ENCODE measurements at places on chromosomes 3 and 15.

DNA sequence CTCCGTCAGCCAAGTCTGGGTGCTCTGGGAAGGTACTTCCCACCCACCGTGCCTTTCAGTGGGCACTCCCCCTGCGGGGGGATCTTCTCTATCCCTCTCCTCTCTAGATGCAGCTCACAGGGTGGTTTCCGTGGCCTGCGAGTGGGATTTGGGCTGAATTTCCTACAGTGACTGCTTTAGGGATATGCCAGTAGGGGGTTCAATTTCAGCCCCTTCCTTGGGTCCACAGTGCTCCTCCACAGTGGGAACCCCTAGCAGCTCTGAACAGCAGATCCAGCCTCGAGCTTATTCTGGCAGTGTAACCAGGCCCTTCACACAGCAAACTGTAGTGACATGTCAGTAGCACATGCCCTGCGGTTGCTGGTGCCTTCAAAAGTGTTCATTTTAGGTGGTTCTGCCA is 155.7 kb downstream of the CHDH start:
- DNase-seq, result no peak

- no peak for DNase-seq
These were observed 11.2 kb downstream of the CCNB2 start for GRCh38 chr15:59116141-59116540.

DNA sequence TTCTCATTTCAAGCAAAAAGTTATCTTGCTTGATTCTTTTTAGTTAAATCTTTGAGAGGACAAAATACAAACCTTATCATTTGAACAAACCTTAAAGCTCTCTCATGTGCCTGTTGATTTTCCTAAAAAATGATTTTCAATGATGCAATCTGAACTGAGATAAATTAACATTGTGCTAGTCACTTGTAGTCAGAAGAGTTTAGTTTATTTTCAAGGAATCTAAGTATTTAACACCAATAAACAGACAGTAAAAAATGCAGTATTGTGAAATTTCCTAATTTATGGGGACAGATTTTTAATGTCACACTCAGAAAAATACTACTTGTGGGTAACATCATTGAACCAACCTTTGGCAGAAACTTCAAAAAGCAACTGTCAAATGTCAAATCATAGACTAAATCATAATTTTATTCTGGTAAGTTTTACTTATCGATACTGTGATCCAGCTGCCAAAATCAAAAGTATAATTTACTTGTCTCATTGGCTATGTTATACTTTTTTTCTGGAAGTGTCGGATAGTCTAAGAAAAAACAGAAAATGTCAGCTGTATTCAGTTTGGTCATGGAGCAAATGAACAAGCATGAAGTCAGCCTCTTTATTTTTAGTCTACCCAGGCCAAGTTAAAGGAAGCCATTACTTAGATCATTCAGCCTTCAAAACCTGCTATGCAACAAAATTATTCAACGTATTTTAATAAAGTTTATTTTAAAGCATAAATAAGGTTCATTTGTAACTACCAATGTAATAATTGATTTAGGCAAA is 52.4 kb upstream of the FNDC3B start:
- DNase-seq, result no peak

- DNase-seq, result peak; percentile 63
These were observed 676 bp downstream of the TCF12 start for GRCh38 chr15:56919031-56919608.

DNA sequence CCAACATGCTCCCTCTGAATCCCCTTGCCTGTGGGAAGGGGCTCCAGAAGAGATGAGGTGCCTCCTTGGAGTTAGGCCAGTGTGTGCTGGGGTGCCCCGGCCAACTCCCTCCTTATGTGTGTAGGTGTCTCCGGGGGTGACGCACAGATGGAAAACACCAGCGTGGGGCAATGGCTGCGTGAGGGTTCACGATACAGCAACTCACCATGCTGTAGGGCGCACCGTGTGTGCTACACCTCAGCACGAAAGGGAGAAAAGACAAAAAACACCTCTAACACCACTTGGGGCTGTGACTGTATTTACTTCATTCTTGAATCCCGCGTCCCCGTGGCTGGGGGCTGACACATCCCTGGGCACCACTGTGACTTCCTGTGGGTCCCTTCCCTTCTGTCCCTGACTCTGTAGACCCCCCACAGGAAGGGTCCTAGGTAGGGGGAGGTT is 1.6 kb upstream of the CALML4 start:
- DNase-seq, result no peak

GRCh38 chr3:158470944-158471638 is 99.9 kb upstream of the MLF1 start:
- no peak for DNase-seq

DNA sequence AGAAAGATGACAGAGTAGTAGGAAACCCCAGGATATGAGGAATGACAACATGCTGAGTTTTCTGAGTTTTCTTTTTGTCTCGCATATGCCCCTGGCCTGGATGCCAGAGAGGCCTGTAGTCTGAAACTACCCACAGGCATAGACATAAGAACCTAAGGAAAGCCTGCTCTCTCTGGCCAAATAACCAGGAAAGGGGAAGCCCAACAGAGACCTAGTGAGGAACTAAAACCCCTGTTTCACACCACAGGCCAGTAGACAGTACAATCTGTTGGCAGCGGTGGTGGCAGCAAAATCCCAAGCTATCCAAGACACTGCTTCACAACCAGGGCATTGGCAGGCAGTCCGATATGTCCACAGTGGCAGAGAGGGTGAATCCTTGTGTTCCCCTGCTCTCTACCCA is 55.0 kb upstream of the DCP1A start:
- DNase-seq, result no peak

DNA sequence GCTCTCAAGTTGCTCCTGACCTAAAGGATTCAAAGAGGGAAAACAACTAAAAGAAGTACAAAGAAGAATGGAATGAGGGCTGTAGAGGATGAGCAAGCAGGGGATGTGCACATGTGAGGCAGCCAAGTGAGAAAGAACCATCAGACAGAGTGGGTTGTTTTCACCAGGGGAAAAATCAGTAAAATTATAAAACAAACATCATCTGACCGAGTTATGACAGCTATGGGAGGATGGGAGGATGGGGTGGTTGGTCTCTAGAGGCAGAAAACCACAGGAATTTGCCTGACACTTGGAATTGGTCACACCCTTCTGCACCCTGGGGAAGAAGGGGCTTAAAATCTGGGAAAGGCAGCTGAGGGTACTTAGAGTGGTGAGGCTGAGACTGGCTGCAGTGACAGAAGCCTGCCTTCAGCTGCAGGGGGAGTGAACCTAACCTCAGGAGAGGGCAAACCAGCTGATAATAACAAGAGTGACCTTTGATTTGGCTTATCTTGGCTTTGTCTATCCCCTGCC is 10.1 kb downstream of the ARHGAP31 start:
- DNase-seq, result no peak

DNA sequence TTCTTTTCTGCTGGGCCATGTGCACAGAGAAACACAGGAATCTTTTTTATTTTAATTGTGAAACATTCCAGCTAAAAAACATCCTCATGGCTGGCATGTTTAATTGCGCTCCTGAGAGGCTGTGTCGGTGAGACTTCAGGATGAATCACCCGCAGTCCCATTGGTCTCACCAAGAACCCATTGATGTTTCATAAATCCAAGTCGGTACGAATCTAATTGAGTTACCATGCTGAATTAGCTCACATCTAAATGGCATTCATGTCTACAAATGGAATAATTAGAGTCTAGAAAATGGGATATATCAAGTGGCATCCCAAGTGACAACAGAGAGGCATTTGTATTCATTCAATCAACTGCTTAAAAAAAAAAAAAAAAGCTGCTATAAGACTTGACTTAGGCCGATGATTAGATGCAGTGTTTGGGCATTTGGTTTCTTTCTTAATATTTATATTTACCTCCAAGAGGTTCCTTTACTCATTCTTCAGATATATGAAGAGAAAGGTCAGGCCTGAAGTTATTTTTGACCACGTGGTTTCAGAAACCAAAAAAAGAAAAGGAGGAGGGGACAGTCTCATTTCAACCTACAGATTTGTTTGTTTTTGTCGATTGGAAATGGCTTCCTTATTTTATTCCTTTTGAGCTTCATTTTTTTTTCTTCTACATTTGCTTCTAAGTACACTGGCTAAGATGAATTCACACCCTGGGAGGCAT is 79.1 kb upstream of the FOXB1 start:
- DNase-seq, result no peak

DNA sequence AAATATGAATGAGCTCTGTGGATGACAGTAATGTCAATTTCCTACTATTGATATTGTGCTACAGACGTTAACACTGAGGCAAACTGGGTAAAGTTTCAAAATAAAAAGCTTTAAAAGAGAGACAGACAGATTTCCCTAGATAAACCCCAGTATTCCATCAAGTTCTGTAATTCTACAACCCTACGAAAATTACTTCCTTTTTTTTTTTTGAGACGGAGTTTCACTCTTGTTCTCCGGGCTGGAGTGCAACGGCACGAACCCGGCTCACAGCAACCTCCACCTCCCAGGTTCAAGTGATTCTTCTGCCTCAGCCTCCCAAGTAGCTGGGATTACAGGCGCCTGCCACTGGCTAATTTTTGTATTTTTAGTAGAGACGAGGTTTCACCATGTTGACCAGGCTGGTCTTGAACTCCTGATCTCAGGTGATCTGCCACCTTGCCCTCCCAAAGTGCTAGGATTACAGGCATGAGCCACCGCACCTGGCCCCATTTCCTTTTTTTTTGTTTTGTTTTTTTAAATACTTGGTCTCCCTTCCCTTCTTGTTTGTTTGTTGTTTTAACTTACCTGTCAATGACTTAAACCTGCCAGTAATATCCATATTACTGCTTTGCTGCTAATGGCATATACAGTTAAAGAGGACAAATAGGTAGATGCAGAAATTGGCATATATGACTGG is 57.2 kb downstream of the CBLB start:
- no peak for DNase-seq

DNA sequence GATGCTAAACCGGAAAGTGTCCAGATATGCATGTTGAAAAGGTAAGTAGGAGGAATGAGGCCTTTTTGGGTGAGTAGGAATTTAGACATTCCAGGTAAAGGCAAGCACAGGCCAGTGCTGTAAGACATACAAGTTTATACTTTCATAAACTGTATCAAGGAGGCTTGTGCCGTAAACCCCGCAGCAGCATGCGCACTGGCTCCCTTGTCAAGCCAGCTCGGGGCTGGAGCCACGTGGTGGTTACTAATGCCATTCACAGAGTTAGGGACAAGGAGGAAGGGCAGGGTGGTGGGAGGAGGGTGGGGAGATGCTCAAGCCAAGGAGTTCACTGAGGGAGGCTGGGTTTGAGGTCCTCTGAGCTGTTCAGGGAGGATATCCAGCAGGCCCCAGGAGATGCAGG is 35.8 kb downstream of the PLD1 start:
- no peak for DNase-seq

DNA sequence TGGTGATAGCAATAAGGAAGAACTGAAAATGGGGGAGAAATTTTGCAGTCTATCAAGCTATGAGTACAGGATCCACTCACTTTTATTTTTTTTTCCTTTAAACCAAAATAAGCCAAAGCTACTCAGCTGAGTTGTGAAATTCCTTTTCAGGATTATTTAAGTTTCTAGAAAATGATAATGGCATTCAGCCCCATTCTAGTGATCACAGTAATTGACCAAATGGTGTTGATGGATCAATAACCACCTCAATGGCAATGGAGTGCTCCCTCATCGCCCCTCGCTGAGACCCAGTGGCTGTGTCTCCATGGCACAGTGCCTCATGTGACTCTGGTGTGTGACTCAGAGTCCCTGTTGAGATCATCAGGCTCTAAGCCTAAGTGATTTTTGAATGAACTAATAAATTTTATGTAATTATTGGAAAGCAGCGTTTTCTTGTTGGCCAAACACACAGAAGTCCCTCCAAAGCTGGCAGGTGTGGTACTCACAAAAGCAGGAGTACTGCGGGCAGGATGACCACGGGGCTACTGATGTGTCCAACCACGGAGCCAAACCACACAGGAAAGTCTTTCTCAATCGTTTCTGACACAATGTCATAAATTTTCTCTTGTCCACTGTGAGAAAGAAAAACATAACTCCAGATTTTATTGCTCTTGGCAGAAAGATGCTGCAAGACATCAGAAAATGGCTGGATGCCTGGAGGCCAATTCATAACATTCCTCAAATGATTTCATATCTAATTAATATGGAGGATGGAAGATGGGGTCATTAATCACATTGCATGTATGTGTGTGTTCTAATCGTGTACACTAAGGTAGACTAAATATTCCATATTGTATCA is 14.4 kb upstream of the STARD5 start:
- no peak for DNase-seq

GRCh38 chr3:48692551-48692950 is 6.8 kb upstream of the NCKIPSD start:
- DNase-seq, result no peak

GRCh38 chr15:36497901-36498300 is 81.5 kb upstream of the CDIN1 start:
- DNase-seq, result no peak

DNA sequence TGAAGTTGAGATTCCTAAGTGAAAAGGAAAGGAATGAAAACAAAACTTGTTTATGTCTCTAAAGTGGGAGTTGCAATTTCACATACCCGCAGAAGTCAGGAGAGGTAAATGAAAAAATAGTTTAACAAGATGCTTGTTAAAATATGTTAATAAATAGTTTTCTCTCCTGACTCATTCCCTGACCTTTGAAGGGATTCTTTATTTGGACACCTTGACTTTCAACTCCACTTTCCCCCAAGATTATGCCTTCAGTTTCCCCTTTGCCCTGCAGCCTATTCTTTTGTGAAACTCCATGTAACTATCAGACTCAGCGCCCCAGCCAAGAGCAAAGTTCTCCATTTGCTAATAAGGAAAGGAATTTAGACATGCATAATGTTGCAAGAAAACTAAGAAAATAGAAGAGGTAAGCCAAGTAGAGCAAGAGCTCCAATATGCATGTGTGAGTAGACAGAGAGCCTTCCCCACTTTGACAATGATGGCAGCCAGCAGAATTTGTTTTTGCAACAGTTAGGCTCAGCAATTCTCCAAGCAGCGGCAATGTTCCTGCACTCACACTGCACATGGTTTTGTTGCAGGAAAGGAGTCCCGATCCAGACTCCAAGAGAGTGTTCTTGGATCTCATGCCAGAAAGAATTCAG is 61.2 kb downstream of the CD200 start:
- DNase-seq, result no peak

DNA sequence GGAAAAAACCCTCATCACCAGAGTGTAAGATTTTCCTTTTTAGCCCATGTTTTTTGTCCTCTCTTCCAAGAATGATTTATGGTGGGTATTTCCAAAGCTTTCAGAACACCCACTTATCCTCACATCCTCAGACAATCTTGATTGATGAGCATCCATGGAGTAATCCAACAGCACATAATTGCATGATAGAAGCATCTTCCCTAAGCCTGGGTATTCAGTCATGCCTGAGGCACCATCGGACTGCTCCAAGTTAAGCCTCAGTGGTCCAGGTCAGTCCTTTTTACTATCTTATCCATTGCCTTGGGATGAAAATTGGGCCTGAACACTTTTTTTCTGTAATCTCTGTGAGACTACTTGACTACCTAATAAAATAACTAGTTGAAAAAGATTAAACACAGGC is 676.0 kb upstream of the SEMA6D start:
- DNase-seq, result no peak

DNA sequence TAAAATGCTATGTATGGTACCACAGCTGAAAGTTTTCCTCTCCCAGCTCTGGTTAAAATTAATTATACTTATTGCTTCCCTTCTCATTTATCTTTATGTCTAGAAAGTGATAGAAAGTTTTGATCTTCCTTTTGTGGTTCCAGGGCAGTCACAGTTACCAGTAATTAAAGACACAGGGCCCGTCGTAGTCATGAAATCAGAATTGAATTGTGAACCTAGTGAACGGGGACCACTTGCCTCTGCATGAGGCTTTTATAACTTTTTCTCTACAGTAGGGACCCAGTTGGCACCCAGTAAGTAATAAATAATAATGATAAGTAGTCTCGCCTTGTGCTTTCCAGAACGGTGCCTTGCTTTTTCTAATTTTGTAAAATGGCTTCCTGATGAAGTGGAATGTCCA is 231.7 kb upstream of the SATB1 start:
- no peak for DNase-seq
